ENCODE measurements at places on chromosomes 4 and X.
A peak's percentile ranks its signal among the peaks of the same experiment; 100 is the strongest.

DNA sequence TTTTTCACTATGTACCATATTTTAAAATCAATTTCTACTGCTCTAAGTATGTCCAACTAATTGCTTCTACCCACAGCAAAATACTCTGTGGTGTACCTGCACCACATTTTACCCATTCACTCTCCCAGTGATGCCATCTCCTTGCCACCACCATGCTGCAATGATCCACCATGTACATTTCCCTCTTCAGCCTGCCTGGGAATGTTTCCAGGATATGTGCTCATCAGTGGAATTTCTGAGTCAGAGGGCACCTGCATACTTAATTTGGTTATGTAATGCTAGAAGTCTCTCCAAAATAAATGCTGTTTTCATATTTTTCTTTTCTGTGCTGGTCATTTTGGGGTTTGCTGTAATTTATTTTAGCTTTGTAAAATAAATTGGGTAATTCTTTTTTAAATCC lies 33.2 kb upstream of the OCIAD2 start:
- DNase-seq: peak; percentile 82

GRCh38 chr4:29079260-29079659 lies 1640.9 kb upstream of the PCDH7 start:
- DNase-seq: no peak

- peak; percentile 45 for DNase-seq
These were observed 227.7 kb downstream of the VEGFC start for GRCh38 chr4:176565049-176565448.

DNA sequence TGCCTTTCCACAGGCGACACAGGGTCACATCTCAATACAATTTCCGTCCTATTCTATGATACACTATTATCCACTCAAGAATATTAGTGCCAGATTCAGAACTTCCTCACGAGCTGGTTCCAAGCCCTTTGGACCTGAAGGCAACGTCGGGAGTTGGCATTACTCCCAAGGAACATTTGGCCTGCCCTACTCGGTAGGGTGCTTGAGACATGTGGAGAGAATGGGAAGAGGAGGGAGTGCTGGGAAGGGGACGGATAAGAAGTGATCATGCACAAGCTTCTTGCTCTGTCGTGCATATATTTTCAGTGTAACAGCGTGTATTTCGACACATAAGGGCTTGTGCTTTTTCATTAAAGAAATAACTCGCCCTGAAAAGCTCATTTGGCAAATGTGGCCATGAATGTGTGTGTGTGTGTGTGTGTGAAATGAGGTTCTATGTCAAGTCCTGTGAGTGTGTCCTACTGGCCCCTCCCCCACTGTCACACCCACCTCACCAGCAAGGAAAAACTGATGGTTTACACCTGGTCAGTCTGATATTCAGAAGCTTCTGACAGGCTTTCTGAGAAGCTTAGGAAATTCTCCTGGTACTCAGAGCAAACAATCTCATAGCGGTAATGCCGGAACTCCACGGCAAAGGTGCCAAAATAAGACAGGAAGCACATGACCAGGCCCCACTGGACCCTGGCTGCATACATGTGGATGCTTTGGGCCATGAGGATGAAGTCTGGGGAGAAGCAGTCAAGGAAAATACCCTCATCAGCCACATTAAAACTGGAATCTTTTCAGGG lies 54.8 kb downstream of the ENOPH1 start:
- no peak for DNase-seq

DNA sequence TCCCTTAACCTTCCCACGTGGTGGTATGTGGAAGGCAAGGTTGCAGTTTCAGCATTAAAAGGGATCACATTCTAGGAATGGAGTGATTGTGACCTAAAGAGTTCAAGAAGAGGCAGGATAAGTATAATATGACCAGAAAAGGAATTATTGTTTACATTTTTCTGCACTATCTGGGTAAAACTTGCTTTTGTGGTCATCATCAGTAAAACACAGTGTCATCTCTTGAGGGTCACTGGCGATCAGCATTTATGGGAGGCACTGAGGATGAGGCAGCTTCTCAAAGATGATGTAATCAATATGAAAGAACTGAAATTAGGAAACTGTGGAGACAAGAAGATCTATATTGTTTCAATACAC lies 88.7 kb downstream of the CFAP299 start:
- peak; percentile 58 for DNase-seq

DNA sequence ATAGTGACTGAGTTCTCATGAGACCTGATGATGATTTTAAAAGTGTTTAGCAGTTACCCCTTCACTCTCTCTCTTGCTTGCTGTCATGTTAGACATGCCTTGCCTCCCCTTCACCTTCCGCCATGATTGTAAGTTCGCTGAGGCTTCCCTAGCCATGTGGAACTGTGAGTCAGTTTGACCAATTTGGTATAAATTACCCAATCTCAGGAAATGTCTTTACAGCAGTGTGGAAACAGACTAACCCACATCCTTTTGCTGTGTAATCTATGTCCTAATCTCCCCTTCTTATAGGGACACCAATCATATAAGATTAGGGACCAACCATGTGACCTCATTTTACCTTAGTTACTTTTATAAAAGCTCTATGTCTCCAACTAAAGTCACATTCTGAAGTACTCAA lies 677.8 kb downstream of the ADGRL3 start:
- no peak for DNase-seq

DNA sequence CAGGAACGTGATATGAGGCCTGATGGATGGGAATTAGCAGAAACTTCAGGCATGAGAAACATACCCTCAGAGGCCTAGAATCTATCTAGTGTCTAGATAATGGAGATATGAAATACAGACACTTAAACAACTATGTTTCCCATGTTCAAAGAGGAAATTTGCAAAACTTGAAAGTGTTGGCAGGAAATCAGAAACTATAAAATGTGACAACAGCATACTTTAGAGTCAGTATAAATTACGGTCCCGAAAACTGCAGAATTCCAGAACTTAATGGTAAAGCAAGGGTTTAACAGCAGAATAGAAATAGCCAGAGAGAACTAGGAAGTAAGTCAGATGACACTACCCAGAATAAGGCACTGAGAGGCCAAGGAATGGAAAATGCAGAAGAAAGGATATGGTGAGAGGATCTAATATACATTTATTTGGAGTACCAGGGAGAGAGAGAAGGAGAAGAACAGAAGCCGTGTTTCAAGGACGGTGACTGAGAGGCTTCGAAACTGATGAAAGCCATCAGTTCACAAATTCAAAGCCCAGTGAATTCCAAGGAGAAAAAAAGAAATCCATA lies 7.4 kb downstream of the HTT-AS start:
- no peak for DNase-seq

DNA sequence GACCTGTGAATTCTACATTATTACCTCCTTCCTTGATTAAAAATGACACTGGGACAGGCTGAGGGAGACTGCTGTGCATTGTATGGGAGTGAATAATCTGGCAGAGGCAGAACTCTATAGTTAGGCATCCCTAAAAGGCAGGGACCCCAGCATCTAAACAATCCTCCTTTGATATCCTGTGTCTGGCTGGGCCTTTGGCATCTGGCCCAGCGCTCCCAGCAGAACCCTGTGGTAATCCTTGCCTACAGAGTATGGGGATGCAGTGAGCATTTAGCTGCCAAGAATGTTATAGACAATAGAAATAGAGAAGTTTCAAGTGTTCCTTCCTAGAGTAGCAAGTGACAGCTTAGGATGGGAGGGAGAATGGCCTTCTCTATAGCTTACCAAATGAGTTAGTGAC lies 38.5 kb downstream of the ZCCHC12 start:
- no peak for DNase-seq

- no peak for DNase-seq
These were observed 255 bp downstream of the GYG2 start for GRCh38 chrX:2828959-2829411.

DNA sequence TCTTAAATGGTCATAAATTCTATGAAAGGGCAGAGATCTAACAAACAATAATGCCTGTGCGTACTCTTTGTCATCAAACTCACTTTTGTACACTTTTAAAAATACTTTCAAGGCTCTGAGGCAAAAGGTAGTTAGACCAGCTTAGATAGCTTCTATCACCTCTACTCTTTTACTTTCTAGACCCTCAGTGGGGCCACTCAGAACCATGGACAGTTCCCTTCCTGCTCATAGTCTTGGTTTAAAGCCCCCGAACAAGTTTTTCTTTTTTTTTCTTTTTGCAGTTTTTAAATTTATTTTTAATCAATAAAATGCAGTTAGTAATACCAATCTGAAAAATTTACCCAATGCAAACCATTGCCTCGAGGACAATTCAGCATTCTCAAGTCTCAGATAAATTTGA lies 460.5 kb upstream of the CNKSR2 start:
- DNase-seq: no peak

GRCh38 chrX:40872351-40872750 lies 137.0 kb upstream of the MED14 start:
- no peak for DNase-seq

Measured in IMR-90 (cell line).